ENCODE measurements at places on chromosomes 2 and 18. TPM values are rescaled to one million over a fixed set of nuclear protein-coding genes. Genes with fewer than 3 reads are reported as not detected.

Gene PARD3B
- polyA plus RNA-seq: 0.97 TPM

Gene ALPP
- polyA plus RNA-seq: 0.20 TPM

Gene CTAGE1
- polyA plus RNA-seq: not detected

Gene NAT8
- not detected for polyA plus RNA-seq

Gene DDX18
- 31.3 TPM for polyA plus RNA-seq

Gene ALPG
- 3.2 TPM for polyA plus RNA-seq

Gene CAPN14
- polyA plus RNA-seq: not detected

Gene APCDD1
- 3.6 TPM for polyA plus RNA-seq

Gene SERPINB2
- polyA plus RNA-seq: not detected

Gene SIX3
- 0.02 TPM for polyA plus RNA-seq

Gene NETO1
- 3.0 TPM for polyA plus RNA-seq

Gene LCT
- polyA plus RNA-seq: not detected

Gene MFSD2B
- 0.33 TPM for polyA plus RNA-seq

Gene EDAR
- polyA plus RNA-seq: not detected

Gene IL36G
- polyA plus RNA-seq: 0.06 TPM

Gene PDE1A
- not detected for polyA plus RNA-seq

Gene PLA2R1
- polyA plus RNA-seq: 0.65 TPM

Gene TRIM43
- polyA plus RNA-seq: not detected

Gene SERPINB10
- polyA plus RNA-seq: not detected

Gene ADAM23
- polyA plus RNA-seq: 9.9 TPM

Gene EML6
- 1.9 TPM for polyA plus RNA-seq

Gene SCYGR1
- not detected for polyA plus RNA-seq

Gene ARHGEF4
- polyA plus RNA-seq: 10.6 TPM

Gene KCNJ13
- not detected for polyA plus RNA-seq
